ENCODE measurements at places on chromosomes 1 and 21.

GRCh38 chr1:235430991-235431390 lies 63.8 kb downstream of the TBCE start:
- no peak for DNase-seq

DNA sequence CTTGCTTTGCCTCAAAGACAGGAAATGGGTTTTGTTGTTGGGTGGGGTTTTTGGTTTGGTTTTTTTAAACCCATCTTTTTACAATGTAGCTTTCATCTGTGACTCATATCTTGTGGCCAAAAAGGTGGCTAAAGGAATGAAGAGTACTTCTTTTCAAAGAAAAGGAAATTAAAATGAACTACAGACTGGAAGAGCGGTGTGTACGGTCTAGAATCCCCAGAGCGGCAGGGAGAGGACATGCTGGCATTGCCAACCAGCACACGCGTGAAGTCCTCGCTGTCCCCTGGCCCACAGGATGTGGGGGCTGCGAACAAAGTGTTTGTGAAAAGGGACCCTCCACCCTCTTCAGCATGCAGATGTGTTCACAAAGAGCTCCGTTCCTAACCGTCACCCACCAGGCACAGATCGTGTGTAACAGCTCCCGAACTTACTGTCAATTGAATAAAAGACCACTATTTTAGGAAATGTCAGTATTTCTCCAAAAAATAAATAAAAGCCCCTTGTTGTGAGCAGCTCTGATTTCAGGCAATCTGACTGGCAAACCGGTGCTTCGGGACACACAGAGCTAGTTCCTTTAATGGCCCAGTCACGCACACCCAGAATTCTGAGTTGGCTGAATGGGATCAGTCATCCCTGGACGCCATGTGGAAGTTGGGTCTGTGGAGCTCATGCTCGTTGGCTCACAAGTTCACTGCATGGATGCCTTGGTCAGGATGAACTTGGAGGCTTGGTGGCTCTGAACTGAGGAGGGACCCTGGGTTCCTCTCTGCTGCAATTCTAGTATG lies 602.9 kb downstream of the NPHP4 start:
- peak; percentile 49 for DNase-seq

DNA sequence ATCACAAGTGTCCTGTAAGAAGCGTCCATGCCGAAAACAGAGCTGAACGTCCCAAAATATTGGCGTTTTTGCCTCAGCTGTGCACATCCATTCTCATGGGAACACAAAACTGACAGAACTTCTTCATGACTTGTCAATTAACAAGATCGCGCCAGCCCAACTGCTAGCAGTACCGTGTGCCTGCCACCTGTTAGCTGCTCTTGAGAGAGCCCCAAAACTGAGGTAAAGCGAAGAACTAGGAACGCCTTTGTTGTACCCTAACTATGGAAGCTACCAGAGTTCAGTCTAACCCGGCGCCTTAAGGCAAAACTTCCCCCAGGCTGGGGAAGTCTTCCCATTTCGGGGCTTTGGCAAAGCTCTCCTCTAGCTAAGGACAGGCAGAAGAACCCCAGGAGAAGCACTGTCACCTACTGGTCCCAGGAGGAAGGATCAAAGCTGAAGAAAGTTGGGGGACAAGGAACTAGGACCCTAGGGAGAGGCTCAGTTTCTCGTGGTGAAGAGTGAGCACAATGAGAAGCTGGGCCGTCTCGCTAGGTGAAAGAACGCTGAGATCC lies 719 bp downstream of the EYA3 start:
- peak; percentile 63 for DNase-seq

DNA sequence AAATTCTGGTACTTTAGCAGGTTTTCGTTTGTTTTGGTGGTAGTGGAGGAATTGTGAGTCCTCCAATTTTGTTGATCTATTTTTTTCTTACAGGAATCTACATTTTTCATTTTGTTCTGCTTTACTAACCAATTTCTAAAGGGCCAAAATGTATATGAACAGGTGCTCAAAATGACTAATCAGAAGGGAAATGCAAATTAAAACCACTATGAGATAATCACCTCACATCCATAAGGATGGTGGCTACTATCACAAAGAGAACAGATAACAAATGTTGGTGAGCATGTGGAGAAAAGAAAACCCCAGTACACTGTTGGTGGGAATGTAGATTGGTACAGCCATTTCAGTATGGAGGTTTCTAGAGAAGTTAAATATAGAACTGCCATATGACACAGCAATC lies 134.2 kb downstream of the LMO4 start:
- no peak for DNase-seq

GRCh38 chr21:42711667-42712066 lies 58.2 kb downstream of the PDE9A start:
- DNase-seq, result no peak

DNA sequence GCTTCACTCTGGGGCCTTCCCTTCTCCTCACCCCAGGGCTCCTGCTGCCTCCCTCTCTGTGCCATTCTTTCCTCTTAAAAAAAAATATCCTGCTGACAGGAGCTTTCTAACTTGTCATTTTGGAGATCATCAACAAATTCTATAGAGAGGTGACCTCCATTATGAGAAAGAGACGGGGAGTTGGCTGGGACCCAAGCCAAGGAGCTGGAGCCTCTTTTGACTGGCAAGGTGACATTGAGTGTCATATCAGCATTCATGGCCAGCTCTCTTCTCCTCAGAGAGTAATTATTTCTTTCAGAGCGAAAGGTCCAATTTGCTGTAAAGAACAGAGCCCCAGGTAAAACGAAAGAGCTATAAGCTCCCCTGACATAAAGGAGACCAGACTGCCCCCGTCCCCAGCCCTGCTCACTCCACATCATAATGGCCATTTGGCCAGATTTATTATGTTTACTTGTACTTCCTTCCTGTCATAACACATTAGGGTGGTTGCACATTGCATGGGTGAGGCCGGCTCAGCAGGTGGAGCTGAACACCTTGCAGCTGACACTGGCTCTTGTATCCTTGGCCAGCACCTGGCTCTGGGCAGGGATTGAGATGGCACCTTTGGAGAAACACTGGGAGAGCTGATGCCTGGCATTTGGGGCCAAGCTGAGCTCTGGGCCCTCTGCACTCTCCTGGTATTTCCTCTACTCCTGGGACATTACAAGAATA lies 404.0 kb upstream of the VAMP3 start:
- no peak for DNase-seq

DNA sequence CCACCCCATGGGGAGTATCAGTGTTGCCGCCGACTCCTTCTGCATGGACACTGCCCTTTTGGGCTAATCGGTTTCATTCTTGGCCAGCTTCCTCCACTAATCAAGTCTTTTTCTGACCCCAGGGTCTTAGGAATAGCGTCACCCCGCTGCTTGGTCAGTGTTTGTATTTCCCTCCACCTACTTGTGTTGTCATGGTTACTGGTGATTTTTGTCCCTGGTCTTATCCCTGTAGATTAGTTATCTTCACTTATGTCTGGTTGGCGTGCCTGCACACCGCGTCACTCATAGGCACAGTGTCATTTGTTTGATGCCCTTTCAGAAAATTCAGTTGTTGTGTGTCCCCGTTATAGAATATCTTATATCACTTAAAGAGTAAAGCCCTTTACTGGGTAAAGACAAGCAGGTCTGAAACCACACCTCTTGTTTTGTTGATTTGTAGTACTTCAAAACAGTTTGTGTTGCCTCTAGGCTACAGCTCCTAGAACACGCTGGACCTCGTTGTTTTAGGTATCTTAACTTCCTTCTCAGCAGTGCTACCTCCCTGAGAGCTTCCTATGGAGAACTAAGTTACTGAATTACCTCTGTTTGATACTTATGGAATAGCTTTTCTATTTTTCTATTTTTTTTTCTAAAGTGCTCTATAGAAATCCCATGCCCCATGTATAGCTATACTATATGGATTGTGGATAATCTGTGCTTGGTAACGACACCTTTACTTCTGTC lies 868 bp downstream of the PPP1R12B start:
- DNase-seq, result peak; percentile 44

GRCh38 chr1:57671750-57672149 lies 247.9 kb upstream of the DAB1 start:
- no peak for DNase-seq

DNA sequence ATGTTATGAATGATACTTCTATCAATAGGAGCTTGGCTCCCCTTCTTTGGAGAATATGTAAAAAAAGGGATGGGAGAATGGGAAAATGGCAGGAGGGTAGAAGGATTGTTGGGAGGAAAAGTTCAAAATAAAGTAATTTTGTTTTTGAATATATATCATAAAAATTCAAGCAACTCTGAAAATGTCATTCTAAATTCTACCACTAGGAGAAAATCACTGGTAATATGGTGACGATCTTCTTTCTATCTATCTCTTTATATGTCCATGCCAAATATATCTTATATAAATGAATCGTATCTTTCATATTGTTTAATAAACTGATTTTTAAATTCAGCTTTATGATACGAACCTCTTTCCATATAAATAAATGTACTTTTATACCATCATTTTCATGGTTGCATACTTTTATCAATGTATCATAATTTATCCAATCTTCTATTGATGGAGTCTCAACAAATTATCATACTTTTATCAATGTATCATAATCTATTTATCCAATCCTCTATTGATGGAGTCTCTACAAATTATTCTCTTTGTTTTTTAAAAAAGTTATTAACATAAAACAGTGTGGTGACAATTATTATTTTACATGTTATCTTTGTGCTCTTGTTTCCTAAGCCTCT lies 73.7 kb upstream of the MARK1 start:
- no peak for DNase-seq

DNA sequence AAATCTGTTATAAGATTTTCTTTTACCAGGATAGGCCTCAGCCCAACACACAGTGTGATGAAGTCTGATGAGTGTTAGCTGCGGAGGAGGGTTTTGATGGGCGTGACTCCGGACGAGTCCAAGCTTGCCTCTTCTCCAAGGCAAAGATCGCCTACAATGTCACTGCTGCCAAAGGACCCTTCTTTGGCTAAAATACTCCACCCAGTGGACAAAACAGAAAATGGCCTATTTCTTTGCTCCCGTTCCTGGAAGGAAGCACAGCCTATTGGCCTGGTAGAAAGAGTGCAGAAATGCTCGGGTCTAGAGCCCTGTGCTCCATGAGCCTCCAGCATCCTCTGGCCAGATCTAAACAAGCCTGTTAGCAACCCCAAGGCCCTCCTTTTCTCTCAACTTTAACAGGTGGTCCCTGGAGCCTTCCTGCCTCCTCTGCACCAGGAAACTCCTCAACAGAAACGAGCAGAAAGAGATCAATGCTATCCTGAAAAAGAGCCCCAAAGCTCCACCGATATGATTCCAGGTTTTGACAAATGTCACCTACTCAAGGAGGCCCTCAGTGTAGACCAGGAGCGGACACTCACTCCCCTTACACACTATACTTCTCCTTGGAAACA lies 3.4 kb upstream of the CASQ2 start:
- DNase-seq, result no peak

GRCh38 chr1:94787691-94788090 lies 32.5 kb upstream of the SLC44A3 start:
- DNase-seq, result no peak

Measured in activated CD8-positive, alpha-beta memory T cell treated with anti-CD3 and anti-CD28 coated beads, Interleukin-2, amount 10 ng/mL, durations not matched to agents 7 days and 5 days (primary cell).